ENCODE measurements at places on chromosomes 16 and 17. TPM values are rescaled to one million over a fixed set of nuclear protein-coding genes. Genes with fewer than 3 reads are reported as not detected.

DNA sequence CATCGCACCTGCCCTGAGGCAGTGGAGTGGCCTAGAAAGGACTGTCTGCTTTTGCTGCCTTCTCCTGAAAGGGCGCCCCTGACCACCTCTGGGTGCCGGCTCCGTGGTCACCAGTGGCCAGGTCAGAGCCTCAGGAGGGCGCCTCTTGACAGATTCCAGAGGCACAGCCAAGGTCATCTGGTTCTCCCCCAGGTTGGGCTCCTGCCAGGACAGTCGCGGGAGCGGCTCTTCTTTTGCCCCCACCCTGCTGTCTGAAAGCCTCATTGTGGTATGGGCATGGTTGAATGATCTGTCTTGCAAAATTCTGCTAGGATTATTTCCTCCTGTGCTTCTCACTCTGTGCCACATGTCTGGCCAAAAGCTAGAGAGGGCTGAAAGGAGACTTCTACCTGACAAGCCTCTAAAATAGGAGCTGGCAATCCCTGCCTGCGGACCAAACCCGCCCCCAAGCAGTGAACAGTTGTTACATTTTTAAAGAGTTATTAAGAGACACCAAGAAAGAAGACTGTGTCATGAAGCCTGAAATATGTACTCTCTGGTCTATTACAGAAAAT is 82.8 kb downstream of the SNX29 start:
- H3K27me3 ChIP-seq, result no peaks in the 10 kb centered on the region
- DNase-seq, result no peak
- H3K4me1 ChIP-seq, result no peaks in the 10 kb centered on the region
- no peaks in the 10 kb centered on the region for H3K36me3 ChIP-seq

DNA sequence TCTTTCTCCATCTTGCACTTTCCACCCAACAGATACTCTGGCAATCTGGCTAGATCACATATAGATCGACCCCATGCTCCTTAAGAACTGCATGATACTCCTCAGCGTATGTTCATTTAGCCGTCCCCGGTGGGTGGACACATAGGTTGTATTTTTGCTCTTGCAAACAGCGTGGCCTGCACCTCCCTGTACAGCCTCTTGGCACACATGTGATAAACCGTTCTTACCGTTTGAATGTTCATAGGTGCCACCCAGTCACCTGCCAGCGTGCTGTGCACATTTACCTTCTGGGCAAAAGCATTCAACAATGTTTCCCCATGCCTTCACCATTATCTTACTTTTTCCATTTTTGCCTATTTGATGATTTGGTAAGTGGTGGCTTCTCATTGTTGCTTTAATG is 6.2 kb downstream of the TNP2 start:
- no peak overlapping the region for H3K27ac ChIP-seq
- H3K27me3 ChIP-seq, result no peaks in the 10 kb centered on the region
- no peaks in the 10 kb centered on the region for H3K36me3 ChIP-seq
- peaks cover 9% of the 10 kb centered on the region for H3K4me1 ChIP-seq

DNA sequence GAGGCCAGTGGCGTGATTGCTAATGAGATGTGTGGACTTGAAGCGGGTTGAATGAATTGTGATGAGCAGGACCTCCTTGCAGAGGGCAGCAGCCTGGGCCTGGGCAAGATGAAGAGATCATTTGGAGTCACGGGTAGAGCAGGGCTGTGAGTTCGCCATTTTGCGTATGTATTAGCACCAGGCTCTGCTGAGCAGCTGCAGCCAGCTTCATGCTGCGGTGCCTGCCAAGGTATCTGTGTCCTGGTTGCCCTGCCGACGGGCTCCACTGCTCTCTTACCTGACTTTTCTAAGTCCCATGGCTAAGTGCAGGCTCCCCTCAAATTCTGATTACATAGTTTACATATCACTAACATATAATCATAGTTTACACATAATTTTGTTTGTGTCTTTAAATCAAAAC is 295.7 kb downstream of the SNX29 start:
- no peaks in the 10 kb centered on the region for H3K36me3 ChIP-seq
- DNase-seq, result no peak
- no peaks in the 10 kb centered on the region for H3K27me3 ChIP-seq
- no peak overlapping the region for H3K27ac ChIP-seq

GRCh38 chr17:74745548-74746177 is 2.8 kb upstream of the NHERF1 start:
- no peaks in the 10 kb centered on the region for H3K36me3 ChIP-seq
- no peak for DNase-seq
- H3K27ac ChIP-seq, result no peak overlapping the region

GRCh38 chr16:21301168-21301894 is 23.2 kb upstream of the CRYM start:
- H3K4me1 ChIP-seq, result peaks cover 4% of the 10 kb centered on the region
- H3K36me3 ChIP-seq, result no peaks in the 10 kb centered on the region
- peak overlapping the region; percentile 64 for H3K27ac ChIP-seq
- peak overlapping the region; percentile 55 for H3K4me3 ChIP-seq
- no peaks in the 10 kb centered on the region for H3K27me3 ChIP-seq
- peak; percentile 50 for DNase-seq

GRCh38 chr16:28042811-28043210 is 20.7 kb downstream of the GSG1L start:
- H3K27me3 ChIP-seq, result peaks cover 7% of the 10 kb centered on the region
- H3K27ac ChIP-seq, result no peak overlapping the region
- no peaks in the 10 kb centered on the region for H3K4me1 ChIP-seq
- no peak for DNase-seq
- no peaks in the 10 kb centered on the region for H3K36me3 ChIP-seq

DNA sequence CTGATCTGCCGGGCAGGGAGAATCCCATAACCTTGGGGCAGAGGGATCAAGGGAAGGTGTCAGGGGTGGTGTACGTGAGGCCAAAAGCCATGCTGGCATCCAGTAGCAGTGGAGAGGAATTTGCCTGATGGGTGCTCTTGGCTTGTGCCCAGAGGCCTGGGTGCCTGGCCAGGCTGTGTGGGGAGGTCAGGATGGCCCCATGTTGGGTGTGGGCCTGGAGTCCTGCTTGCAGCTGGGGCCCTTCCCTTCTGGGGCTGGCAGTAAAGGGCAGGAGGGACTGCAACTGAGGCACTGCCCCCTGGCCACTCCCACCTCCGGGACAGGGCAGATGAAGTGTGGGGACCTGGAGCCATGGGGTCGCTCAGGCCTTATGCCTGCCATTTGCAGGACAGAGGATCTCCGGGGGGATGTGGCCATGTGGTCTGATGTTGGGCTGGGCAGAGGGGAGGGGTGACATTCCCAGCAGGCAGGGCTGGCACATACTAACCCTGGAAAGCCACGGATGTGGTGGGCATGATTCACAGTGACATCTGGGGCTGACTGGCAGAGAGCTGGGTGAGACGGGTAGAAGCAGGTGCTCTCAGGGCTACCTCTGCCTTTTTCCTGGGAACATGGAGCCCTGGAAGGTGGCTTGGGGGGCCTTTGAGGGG is 3.5 kb downstream of the FMNL1 start:
- peak overlapping the region; percentile 77 for H3K27ac ChIP-seq
- no peak for DNase-seq
- H3K4me1 ChIP-seq, result peaks cover 12% of the 10 kb centered on the region
- no peaks in the 10 kb centered on the region for H3K36me3 ChIP-seq
- no peaks in the 10 kb centered on the region for H3K27me3 ChIP-seq

GRCh38 chr17:80526116-80526910 is 18.3 kb upstream of the RPTOR start:
- DNase-seq, result no peak
- no peaks in the 10 kb centered on the region for H3K4me1 ChIP-seq
- peaks cover 30% of the 10 kb centered on the region for H3K27me3 ChIP-seq
- no peak overlapping the region for H3K27ac ChIP-seq
- no peak overlapping the region for H3K4me3 ChIP-seq

DNA sequence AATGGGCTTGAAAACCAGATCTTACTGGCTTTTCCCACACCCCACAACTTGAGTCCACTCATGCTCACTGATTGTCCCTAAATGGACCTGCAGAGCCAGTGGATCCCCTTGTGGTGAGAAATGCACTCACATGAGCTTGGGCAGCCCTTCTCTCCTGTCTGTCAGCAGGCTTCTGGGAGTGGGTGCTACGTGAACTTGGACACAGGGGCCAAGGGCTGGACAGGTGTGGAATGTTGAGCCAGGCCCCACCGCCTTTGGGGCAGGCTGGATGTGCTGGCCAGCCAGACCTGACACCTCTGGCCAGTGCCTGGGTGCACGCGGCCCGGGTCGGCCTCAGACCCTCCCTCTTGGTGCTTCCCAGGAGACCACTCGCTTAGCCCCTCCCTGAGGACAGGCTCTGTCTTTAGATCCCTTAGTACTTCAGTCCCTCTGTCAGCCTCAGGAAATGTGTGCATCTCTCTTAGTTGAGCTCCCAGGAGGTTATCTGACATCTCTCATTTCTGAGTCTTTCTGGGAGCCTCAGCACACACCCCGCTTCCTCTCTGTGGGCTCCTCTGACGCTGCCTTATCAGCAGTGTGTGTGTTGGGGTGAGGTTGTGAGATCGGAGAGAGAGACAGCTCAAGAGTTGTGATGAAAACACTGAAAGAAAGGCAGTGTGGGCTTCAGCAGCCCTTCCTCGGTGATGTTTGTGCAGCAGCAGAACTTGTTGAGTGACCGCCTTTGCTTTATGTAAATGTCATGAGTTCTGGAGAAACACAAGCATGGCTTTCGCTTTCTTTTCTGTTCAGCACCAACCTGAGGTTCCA is 117.0 kb downstream of the RAB11FIP4 start:
- no peak overlapping the region for H3K4me3 ChIP-seq
- no peaks in the 10 kb centered on the region for H3K36me3 ChIP-seq
- H3K4me1 ChIP-seq, result no peaks in the 10 kb centered on the region
- H3K27ac ChIP-seq, result peak overlapping the region; percentile 26

GRCh38 chr17:78883089-78883532 is 19.9 kb downstream of the CEP295NL start:
- DNase-seq, result no peak
- peaks cover 1% of the 10 kb centered on the region for H3K36me3 ChIP-seq
- H3K4me3 ChIP-seq, result no peak overlapping the region
- peak overlapping the region; percentile 97 for H3K27ac ChIP-seq
- H3K27me3 ChIP-seq, result no peaks in the 10 kb centered on the region

DNA sequence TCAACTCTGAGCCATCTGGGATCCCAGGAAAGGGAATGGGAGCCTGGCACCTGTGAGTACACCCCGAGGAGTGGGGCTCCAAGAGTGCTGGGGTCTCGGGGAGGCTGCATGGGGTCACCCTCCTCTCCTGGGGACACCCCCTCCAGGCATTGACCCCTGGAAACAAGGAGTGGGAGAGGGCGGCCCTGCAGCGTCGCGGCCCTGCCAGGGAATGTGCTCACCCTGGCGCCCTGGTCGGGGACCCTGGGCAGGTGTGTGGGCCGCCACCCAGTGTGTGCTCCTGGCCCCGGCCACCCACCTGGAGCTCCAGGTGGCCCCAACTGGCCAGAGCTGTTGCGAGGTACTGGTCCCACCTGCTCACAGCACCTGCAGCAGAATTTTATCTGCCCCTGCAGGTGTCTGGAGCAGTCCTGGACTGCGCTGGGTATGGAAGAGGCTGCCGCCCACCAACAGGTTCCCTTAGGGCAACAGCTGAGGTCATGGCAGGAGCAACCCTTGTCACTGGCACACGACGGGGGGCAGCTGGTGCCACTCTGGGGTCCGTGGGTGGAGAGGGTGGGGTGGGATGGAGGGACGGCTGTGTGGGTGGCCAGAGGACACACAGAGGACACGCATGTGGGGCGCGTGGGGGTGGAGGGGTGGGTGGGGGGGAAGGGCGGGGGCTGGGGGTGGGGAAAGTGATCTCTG is 5.4 kb upstream of the PABPN1L start:
- no peak overlapping the region for H3K27ac ChIP-seq
- DNase-seq, result no peak
- peaks cover 3% of the 10 kb centered on the region for H3K27me3 ChIP-seq
- no peaks in the 10 kb centered on the region for H3K4me1 ChIP-seq
- H3K4me3 ChIP-seq, result no peak overlapping the region
- H3K36me3 ChIP-seq, result no peaks in the 10 kb centered on the region

GRCh38 chr17:77906377-77906871 is 52.1 kb upstream of the TNRC6C start:
- no peak for DNase-seq
- no peaks in the 10 kb centered on the region for H3K36me3 ChIP-seq
- H3K27me3 ChIP-seq, result no peaks in the 10 kb centered on the region
- H3K4me3 ChIP-seq, result no peak overlapping the region
- H3K4me1 ChIP-seq, result no peaks in the 10 kb centered on the region
- no peak overlapping the region for H3K27ac ChIP-seq

DNA sequence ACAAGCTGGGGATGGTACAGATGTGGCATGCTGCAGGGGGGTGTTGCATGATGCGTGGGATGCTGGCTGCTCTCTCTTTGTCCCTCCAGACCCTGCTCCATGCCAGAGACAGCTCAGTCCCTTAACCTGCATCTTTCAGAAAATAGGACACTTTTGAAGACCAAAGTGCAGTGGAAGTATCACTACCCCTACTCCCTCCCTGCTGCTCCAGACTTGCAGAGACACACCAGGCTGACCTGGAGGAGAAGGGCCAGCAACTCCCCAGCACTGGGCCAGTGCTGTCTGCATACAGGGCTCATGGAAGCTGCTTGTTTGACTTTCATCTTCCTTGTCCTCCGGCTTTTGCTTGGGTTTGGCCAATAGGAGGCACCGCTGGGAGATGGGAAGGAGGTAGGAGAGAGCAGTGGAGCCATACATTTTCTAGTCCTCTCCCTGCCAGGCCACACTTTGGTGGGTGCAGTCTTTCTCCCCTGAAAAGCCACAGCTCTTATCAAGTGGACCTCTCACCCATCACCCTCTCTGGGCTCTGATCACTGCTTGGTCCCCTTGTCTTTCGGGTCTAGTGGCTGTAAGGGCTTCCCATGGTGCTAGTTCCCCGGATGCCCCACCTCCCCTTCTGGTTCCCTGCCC is 46.1 kb upstream of the NKD1 start:
- no peaks in the 10 kb centered on the region for H3K27me3 ChIP-seq
- H3K27ac ChIP-seq, result no peak overlapping the region
- DNase-seq, result no peak
- peaks cover 4% of the 10 kb centered on the region for H3K4me1 ChIP-seq

- H3K4me3 ChIP-seq, result no peak overlapping the region
- H3K27me3 ChIP-seq, result no peaks in the 10 kb centered on the region
- peaks cover 13% of the 10 kb centered on the region for H3K36me3 ChIP-seq
Observed at GRCh38 chr16:67120025-67120424, 10.3 kb downstream of the PHAF1 start.

Gene CA7
- polyA plus RNA-seq, result not detected

Gene ARHGAP23
- 19.2 TPM for polyA plus RNA-seq

Gene DYNLRB2
- 18.1 TPM for polyA plus RNA-seq

Gene CDRT15L2
- not detected for polyA plus RNA-seq

Gene ITGB4
- polyA plus RNA-seq, result 11.4 TPM

Gene C17orf67
- polyA plus RNA-seq, result 2.8 TPM

Gene PRR11
- polyA plus RNA-seq, result 0.63 TPM

Gene TMEM235
- not detected for polyA plus RNA-seq

Gene KRTAP2-2
- polyA plus RNA-seq, result not detected
